ENCODE measurements at places on chromosomes 11 and 22.

- no peak for DNase-seq
Observed at GRCh38 chr11:68338051-68338780, 25.8 kb downstream of the LRP5 start.

DNA sequence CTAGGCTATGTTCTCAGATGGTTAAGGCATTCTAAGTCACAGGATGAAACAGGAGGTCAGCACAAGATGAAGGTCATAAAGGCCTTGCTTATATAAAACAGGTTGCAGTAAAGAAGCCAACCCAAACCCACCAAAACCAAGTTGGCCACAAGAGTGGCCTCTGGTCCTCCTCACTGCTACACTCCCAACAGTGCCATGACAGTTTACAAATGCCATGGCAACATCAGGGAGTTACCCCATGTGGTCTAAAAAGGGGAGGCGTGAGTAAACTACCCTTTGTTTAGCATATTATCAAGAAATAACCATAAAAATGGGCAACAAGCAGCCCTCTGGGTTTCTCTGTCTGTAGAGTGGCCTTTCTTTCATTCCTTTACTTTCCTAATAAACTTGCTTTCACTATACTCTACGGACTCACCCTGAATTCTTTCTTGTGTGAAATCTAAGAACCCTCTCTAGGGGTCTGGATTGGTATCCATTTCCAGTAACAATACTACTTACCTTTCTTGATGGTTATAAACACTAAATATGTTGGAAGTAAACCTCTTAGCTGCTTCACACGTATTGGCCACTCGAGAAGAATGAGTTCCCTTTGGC lies 1237.9 kb downstream of the FAM181B start:
- DNase-seq = no peak

- DNase-seq = no peak
Observed at GRCh38 chr22:39699631-39700360, 129.2 kb downstream of the CACNA1I start.

- DNase-seq = no peak
Observed at GRCh38 chr11:132058211-132058772, 687.9 kb downstream of the NTM start.

DNA sequence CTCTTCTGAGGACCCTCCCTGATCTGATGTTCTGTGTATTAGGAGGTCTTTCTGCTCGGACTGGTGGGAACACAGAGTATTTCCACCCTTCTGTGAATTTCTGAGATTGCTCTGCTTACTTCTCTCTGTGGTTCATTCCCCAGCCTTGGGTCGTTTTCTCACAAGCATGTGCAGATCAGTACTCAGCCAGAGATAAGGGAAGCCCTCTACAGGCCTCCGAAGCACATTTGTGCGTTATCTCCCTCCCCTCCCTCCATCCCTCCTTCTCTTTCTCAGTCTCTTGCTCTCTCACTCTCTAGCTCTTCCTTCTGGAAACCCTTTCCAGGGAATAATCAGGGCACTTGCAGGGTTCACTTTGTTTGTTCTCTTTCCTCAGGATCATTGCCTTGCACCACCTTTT lies 35.2 kb upstream of the TUB start:
- no peak for DNase-seq

- no peak for DNase-seq
Observed at GRCh38 chr22:20423906-20424551, 13.6 kb downstream of the SCARF2 start.

GRCh38 chr11:4979036-4979435 lies 15.6 kb upstream of the OR51L1 start:
- no peak for DNase-seq

DNA sequence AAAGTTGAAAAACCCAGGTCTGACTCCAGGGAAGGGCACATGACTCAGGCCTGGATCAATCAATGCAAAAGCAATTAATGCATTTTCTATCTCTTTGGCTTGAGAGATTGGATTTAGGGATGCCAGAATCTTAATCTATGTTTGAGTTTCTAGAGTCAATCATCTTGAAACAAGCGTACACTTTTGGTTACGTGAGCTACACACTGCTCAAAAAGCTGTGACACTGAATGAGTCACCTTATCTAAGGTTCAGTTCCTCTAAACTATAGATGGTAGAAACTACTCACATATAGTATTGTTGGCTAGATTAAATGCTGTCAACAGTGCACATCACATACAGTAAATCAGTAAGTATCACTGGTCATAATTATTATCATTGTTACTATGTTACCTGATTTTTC lies 24.2 kb downstream of the MRE11 start:
- no peak for DNase-seq

- no peak for DNase-seq
Observed at GRCh38 chr11:11135820-11136476, 217.1 kb downstream of the CSNK2A3 start.

DNA sequence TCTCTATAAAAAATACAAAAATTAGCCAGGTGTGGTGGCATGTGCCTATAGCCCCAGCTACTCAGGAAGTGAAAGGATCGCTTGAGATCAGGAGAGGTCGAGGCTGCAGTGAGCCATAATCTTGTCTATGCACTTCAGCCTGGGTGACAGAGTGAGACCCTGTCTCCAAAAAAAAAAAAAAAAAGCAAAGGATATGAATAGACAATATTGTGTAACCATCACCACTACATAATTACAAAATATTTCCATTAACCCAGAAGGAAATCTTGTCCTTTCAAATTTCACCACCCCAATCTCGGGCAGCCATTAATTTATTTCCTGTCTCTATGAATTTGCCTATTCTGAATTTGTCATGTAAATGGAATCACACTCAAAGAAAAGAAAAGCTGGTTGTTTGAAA lies 21.2 kb downstream of the RSF1 start:
- no peak for DNase-seq

DNA sequence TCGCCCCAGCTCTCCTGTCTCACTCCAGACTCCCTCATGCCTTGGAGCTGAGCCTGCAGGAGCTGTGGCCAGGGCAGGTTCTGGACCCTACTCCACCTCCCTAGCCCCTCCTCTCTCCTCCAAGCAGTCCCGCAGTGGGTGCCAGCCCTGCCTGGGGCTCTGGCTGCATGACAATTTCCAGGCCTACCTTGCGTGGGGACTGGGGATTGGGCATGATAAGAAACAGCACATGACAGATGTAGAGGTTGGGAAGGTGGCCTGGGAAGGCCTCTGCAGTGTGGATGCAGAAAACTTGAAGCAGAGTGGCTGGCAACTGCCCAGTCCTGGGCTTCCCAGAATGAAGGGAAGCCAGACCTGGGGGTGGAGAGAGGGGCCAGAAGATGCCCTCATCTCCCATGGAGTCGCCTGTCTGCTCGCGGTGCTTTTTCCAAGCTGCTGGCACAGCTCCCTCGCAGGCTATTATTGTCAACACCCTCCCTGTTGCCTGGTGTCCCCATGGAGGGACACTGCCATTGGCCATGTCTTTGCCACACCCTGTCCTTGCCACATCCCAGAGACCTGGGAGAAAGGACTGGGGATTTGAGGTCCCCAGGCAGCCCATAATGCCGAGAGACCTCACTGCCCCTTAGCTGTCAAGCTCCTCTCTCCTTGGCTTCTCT lies 48.9 kb upstream of the CDON start:
- DNase-seq = no peak

- DNase-seq = no peak
Observed at GRCh38 chr22:27724709-27725108, 76.8 kb downstream of the MN1 start.

- DNase-seq = no peak
Observed at GRCh38 chr11:102763440-102763839, 17.0 kb downstream of the MMP10 start.

DNA sequence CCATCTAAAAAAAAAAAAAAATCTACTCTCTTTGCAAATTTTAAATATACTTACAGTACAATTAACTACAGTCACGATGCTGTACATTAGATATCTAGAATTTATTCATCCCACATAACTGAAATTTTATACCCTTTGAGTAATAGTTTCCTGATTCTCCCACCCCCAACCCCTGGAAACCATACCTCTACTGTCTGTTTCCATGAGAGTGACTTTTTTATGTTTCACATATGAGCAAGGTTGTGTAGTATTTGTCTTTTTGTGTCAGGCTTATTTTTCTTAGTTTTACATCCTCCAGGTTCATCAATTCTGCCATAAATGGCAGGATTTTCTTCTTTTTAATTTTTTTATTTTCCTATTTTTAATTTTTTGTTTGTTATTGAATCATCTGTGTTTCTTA lies 3.2 kb downstream of the HBB start:
- no peak for DNase-seq

DNA sequence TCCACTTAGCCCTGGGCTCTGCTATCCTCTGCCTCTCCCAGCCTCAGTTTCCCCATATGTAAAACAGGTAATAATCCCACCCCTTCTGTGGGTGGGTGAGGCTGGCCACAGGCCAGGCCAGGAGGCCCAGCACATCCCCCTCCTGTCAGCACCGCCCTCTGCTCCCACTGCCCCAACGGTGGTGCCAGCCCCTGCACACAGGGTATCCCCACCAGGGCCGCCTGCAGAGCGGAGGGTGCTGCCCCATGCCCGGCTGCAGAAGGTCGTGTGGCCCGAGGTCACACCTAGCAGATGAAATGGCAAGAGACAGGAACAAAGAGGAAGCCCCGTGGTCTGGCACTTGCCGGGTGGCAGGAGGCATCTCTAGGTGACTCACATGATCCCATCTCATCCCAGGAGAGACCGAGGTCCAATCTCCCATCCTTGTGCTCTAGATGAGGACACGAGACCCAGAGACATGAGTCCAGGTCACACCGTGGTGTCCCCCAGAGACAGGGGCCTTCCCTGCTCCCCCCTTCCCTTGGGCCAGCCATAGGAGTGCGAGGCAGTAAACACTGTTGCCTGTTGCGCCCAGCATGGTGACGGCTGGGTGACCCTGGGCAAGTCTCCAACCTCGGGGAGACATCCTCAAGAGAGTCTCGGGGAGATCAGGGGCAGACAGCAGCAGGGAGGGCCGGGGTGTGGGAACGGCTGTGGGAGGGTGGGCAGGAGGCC lies 27.2 kb upstream of the PPARA start:
- DNase-seq = no peak

DNA sequence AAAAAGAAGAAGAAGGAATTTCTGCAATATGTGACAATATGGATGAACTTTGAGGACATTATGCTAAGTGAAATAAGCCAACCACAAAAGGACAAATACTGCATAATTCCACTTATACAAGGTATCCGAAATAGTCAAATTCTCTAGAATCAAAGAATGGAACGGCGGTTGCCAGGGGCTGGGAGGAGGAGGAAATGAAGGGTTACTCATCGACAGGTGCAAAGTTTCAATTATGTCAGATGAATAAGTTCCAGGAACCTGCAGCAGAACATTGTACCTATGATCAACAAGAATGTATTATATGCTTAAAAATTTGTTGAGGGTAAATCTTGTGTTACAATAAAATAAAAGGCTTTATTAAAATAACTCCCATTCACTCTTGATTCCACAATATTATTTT lies 49.0 kb downstream of the SC5D start:
- DNase-seq = no peak

- no peak for DNase-seq
Observed at GRCh38 chr11:96978751-96979150, 588.9 kb downstream of the JRKL start.

DNA sequence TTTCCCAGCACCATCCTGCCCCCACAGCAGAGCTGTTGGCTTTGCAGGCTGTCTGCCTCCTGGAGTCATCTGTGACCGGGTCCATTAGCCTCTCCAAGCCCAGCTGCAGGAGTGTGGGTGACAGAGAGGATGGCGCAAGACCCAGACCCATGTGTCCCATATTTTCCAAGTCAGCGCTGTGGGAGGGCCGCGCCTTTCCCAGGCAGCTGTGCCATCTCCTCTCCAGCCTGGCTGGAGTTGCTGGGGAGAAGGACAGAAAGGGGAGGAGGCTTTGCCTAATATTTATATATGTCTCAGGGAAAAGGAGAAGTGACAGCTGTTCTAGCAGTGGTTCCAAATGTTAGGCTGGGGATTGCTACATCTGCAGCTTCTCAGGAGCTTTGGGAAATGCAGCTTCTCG lies 15.7 kb downstream of the DTX4 start:
- no peak for DNase-seq

- DNase-seq = no peak
Observed at GRCh38 chr11:130383344-130384211, 44.8 kb downstream of the ADAMTS8 start.

DNA sequence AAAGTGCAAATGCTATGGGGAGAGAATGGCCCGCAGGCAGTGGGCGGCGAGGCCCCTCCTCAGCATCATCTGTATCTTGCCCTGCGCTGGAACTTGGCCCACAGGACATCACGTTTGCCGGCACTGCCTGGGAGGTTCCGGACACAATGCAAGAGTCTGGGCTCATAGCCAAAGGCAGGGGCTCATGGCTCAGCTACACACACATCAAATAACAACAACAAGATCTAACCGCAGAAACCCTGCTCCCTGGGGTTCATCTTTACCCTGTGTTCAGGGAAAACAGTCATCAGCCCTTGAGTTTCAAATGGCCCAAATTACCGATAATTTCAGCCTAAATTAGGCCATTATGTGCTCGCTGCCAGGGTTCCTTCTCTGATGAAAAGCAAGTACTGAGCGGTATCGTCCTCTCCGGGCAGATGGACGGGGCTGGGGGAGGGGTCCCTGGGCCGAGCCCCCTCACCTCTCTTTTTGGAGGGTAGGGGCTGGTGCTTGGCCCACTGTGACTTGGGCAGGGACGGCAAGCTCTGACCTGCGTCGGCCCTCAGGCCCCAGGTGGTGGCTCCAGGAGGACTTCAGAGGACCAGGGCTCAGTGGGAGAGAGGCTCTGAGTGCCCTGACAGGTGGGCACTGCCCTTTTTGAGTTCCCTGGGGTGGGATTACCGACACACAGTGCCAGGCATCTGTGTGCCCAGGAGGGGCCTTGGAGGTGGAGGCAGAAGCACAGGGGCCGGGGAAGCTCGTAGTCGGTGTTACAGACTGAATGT lies 25.0 kb upstream of the GAL start:
- no peak for DNase-seq

DNA sequence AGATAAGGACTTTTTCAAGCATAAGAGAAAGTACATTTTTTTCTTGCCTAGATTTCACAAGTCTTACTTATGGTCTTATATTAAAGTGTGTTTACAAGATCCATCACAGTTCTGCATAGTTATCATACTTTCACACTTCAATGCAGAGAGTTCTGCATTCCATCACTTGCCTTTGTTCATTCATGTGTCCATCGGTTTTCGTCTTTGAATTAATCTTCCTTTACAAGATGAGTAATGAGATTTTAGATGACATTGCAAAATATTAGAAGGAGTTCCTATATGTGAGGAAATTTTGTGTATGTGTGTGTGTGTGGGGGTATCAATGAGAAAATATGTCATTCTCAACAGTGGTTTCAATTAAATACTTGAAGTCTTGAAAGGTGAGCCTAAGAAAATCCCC lies 98.1 kb upstream of the GUCY1A2 start:
- DNase-seq = no peak
